NCI-H146 (cell line): ENCODE measurements at places on chromosomes 1 and 21.

GRCh38 chr1:2198571-2198970, 4.0 kb upstream of the FAAP20 start:
- DNase-seq = no peak

DNA sequence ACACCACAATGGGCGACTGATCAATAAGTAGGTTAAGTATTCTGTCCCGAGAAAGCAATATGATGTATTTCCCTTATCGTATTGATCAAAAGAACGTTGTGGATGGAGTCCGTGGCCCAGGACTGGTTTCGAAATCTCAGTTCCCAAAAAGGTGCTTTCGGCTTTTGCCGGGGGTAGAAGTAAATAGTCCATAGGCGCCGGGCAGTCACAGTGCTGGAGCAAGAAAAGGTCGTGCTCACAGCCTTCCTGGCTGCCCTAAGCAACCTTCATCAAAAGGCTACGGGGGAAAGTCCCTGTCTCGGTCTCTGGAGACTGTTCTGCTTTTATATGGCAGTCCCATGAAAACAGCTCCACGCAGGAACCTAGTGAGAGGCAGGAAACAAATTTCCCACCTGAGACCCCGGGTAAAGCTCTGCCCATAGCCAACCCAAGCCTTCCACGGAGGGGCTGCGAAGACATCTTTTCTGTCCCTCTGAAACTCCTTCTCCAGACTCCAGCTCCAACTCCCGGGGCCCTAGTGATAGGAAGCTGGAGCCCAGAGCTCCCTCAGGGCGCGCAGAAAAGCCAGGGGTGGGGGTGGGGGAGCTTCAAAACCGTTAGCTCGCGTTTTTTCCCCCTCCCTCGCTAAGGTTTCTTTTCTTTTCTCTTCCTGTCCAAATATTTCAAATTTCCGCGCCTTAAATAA, 7.0 kb downstream of the CDKN2C start:
- DNase-seq = peak; percentile 85

DNA sequence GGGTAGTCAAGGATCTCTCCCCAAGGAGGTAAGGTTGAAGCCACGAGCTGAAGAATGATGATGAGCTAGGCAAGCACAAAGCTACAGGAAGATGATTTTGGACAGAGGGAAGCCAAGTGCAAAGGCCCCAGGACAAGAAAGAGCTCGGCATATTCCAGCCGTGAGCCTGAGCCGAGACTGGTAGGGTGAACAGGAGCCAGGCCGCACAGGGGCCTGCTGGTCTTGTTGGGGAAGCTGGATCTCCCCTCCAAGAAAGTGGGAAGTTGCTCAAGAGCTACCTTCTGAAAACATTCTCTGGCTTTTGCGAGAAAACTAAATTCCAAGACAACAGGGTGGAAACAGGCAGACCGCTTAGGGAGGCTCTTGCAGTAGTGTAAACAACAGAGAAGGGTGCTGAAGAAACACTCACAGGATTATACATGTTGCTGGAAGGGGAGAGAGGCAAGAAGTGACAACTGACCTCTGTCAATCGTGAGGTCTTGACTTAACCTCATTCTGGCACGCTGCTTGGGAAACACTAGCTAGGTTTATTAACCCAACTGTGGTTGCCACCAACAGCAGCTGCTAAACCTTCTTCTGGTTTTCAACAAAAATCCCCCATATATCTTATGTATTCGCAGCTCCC, 625.2 kb downstream of the SMYD3 start:
- DNase-seq = no peak

GRCh38 chr1:35187816-35188342, 5.1 kb downstream of the SFPQ start:
- DNase-seq = no peak

DNA sequence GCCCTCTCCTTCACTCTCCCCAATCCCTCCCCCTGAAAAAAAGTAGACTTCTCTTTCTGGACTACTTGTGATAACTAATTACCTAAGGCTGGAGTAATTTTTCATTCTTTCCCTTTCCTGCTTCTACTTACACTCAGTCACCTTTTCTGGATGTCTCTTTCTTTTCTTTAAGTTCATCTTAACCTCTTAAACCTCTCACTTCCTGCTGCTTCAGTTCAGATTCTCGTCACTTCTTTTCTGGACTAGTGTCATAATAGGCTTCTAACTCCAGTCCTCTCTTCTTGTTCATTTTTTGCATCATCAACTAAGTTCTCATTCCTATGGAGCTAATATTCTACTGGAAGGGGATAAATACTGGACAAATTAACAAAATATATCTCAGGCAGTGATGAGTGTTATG, 75.4 kb downstream of the LRRC53 start:
- no peak for DNase-seq
